ENCODE measurements at places on chromosomes 4 and X. TPM values are rescaled to one million over a fixed set of nuclear protein-coding genes. Genes with fewer than 3 reads are reported as not detected.
A peak's percentile ranks its signal among the peaks of the same experiment; 100 is the strongest.

DNA sequence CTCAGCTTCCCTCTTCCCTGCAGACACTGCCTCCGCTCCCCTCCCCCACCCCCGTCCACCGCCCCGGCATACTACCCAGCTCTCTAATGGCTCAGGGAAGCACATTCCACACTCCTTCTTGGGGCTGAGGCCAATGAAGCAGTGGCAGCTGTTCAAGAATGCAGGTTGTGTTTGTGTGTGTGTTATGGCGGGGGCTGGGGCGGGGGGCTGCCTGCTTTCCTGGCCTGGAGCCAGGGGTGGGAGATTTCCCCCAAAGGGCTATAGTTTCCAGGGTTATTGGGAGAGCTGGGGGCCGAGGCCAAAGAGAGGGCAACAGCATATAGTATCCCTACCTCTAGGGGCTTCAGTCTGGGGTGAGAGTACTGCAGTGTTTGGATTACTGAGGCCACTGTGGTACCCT, 149.4 kb downstream of the EFNB1 start:
- H3K27me3 ChIP-seq = no peaks in the 10 kb centered on the region
- no peak overlapping the region for H3K4me3 ChIP-seq
- H3K27ac ChIP-seq = no peak overlapping the region
- H3K4me1 ChIP-seq = no peaks in the 10 kb centered on the region
- H3K36me3 ChIP-seq = no peaks in the 10 kb centered on the region

Gene ZMAT1
- total RNA-seq = 0.71 TPM

Gene MUC7
- not detected for total RNA-seq

Gene MAMLD1
- total RNA-seq = 1.8 TPM

- H3K27ac ChIP-seq = no peak overlapping the region
- no peaks in the 10 kb centered on the region for H3K27me3 ChIP-seq
- no peak overlapping the region for H3K4me3 ChIP-seq
These were observed 1.3 kb upstream of the ATP10D start for GRCh38 chr4:47483745-47484144.

DNA sequence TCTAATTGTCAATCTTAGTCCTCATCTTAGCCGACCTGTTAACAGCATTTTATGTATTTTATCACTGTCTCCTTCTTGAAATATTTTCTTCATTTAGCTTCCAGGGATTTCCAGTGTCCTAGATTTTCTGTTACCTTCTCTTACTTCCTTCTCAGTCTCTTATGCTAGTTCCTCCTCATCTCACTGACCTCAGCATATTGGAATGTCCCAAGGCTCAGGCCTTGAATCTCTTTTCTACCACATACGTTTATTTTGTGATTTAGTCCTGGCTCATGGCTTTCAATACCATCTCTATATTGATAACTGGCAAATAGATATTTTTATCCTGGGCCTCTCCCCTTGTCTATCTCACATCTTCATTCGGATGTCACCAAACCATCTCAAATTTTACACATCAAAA, 61.1 kb downstream of the IQCM start:
- no peak overlapping the region for H3K27ac ChIP-seq
- no peaks in the 10 kb centered on the region for H3K27me3 ChIP-seq
- DNase-seq = no peak
- no peak overlapping the region for H3K4me3 ChIP-seq
- H3K36me3 ChIP-seq = no peaks in the 10 kb centered on the region

DNA sequence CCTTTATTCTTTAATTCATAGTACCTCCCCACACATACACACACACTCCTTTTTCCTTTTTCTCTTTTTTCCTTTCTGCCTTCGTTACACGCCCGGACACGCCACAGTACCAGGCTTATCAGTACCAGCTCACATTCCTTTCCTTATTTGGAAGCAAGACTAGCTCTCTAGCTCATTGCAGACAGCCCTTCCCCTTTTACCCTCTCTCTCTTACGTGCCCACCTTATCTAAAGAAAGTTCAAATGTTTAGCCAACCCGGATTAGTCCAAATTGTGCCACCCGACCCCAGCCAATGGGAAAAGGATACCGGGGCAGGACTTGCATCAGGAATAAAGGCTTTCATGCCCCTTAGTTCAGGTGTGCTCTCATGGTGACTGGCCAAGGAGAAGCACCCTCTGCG, 194.7 kb upstream of the VCX3A start:
- H3K4me3 ChIP-seq = no peak overlapping the region
- H3K27me3 ChIP-seq = no peaks in the 10 kb centered on the region
- no peaks in the 10 kb centered on the region for H3K36me3 ChIP-seq
- H3K27ac ChIP-seq = no peak overlapping the region

DNA sequence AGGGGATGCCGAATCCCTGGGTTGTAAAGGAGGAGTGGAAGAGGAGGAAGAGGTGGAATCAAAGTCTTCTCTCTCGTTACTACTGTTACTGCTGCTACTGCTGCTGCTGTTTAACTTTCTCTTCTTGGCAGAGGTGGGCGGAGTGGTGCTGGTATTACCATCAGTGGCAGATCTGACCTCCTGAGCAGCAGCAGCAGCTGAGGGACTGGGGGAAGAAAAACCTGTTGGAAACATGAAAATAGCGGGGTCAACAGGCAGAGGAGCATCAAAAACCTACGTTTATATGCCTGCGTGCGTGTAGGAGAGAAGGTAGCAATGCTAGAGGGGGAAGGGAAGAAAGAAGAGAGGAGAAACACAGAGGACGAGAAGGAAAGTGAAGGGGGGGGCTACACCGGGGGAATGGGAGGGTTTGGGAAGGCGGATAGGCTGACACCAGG, 339 bp downstream of the CUL4B start:
- H3K36me3 ChIP-seq = peaks cover 9% of the 10 kb centered on the region
- peak overlapping the region; percentile 68 for H3K4me3 ChIP-seq
- H3K27me3 ChIP-seq = no peaks in the 10 kb centered on the region
- no peak for DNase-seq
- peaks cover 15% of the 10 kb centered on the region for H3K4me1 ChIP-seq

Gene TCEAL9
- total RNA-seq = 3.4 TPM

Gene CXXC4
- total RNA-seq = 0.13 TPM

Gene PROM1
- total RNA-seq = 1.5 TPM

DNA sequence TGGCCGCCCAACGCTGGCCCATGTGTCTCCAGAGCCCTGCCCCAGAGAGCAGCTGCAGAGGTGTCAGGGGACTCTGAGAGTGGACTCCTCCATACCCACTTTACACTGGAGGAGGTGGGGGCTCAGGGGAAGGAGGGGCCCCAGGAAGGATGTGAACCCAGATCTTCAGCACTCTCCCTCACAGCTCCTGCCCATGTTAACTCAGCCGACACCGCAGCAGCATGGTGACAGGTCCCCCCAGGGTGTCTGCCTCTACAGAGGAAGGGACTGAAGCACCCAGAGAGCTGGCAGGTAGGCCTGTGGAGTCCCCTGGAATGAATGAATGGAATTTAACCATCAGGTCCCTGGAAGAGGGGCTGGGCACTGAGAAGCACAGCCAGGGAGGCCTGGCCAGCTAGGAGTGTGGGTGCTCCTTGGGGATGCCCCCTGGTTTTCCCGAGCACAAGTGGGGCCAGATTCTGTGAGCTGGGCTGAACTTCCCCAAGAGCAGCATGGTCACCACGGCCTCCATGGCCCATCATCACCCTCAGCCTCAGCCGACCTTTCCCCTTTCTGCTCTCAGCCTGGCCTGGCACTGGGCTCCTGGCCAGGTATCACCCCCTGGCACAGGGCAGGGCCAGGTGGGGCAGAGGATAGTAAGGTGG, 21.9 kb downstream of the SH3BP2 start:
- no peaks in the 10 kb centered on the region for H3K36me3 ChIP-seq
- H3K27me3 ChIP-seq = no peaks in the 10 kb centered on the region
- no peak for DNase-seq
- H3K4me3 ChIP-seq = no peak overlapping the region
- no peak overlapping the region for H3K27ac ChIP-seq
- H3K4me1 ChIP-seq = peaks cover 46% of the 10 kb centered on the region

- H3K4me1 ChIP-seq = peaks cover 14% of the 10 kb centered on the region
- H3K27me3 ChIP-seq = peaks cover 4% of the 10 kb centered on the region
- peak; percentile 56 for DNase-seq
- peak within 1 kb of the TSS; percentile 59 for H3K4me3 ChIP-seq
- H3K36me3 ChIP-seq = no peaks in the 10 kb centered on the region
- H3K27ac ChIP-seq = no peak within 1 kb of the TSS
These were observed at the start of gene FREM3 for GRCh38 chr4:143700416-143701352. Gene FREM3 (minus strand): TSS chr4:143700675. CDS start chr4:143700675, 0 bp downstream.

DNA sequence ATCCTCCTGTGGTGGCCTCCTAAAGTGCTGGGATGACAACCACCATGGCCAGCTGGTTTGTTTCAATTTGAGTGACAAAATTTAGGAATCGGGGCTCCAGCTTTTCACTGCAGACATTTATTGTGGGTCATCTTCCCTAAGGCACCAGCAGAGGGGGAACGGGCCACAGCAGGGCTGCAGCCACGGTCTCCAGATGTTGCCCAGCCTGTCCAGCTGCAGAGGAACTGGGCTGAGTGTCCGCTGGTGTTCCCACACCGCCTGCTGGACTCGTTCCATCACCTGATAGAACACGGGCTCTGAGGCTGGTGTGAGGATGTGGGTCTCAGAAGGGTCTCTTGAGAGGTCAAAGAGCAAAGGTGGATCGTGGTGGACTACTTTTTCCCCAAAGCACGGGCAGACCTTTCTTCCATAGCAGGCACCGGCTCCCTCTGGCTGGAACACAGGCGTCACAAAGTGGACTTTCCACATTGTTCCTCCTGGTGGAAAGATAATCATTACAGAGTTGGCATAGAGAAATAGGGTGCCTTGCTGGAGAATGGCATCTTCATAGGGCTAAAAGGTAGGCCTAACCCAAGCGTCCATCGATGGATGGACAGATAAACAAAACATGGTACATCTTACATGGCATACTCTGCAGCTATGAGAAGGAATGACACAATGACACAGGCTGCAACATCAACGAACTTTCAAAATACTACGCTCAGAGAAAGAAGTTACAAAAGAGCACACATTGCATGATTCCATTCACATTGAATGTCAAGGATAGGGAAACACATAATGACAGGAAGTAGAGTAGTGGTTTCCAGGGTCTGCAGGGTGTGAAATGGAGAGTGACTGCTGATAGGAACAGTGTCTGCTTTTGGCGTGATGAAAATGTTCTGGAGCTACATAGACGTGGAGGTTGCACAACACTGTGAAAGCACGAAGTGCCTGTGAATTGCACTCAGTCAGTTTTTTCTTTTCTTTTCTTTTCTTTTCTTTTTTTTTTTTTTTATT, 5.9 kb upstream of the ARSD start:
- H3K27ac ChIP-seq = no peak overlapping the region
- no peak for DNase-seq
- H3K27me3 ChIP-seq = no peaks in the 10 kb centered on the region
- H3K4me1 ChIP-seq = no peaks in the 10 kb centered on the region
- H3K4me3 ChIP-seq = no peak overlapping the region
- no peaks in the 10 kb centered on the region for H3K36me3 ChIP-seq

Gene SLC25A5
- total RNA-seq = 52.9 TPM

Gene IRS4
- total RNA-seq = not detected

- H3K27me3 ChIP-seq = no peaks in the 10 kb centered on the region
- no peaks in the 10 kb centered on the region for H3K36me3 ChIP-seq
- H3K4me1 ChIP-seq = no peaks in the 10 kb centered on the region
- DNase-seq = no peak
- H3K4me3 ChIP-seq = no peak overlapping the region
These were observed 504.3 kb upstream of the ZFP42 start for GRCh38 chr4:187491286-187491685.

Gene EVC
- 1.5 TPM for total RNA-seq

DNA sequence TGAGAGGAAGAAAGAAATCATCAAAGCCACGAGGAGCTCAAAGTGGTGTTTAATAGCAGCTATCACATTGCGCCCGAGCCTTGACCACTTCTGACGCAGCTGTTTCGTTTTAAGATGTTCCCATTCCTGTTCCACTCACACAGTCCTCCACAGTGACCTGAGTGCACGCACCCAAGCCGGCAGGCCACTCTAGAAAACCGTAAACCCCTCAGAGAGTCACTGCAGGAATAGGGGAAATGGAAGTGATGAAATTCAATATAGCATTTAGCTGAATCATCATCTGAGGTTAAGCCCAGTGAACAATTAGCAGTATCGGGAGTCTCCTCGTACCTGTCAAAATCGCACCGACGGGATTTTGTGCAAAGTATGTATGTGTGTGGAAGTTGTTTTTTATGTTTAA, 17.9 kb upstream of the HAND2 start:
- no peaks in the 10 kb centered on the region for H3K36me3 ChIP-seq
- H3K4me1 ChIP-seq = no peaks in the 10 kb centered on the region
- no peak overlapping the region for H3K27ac ChIP-seq
- DNase-seq = no peak
- peaks cover 29% of the 10 kb centered on the region for H3K27me3 ChIP-seq
- H3K4me3 ChIP-seq = no peak overlapping the region

- H3K27ac ChIP-seq = no peak overlapping the region
- H3K27me3 ChIP-seq = no peaks in the 10 kb centered on the region
- H3K36me3 ChIP-seq = no peaks in the 10 kb centered on the region
- H3K4me1 ChIP-seq = no peaks in the 10 kb centered on the region
These were observed 216.2 kb upstream of the TECRL start for GRCh38 chr4:64625438-64625837.

DNA sequence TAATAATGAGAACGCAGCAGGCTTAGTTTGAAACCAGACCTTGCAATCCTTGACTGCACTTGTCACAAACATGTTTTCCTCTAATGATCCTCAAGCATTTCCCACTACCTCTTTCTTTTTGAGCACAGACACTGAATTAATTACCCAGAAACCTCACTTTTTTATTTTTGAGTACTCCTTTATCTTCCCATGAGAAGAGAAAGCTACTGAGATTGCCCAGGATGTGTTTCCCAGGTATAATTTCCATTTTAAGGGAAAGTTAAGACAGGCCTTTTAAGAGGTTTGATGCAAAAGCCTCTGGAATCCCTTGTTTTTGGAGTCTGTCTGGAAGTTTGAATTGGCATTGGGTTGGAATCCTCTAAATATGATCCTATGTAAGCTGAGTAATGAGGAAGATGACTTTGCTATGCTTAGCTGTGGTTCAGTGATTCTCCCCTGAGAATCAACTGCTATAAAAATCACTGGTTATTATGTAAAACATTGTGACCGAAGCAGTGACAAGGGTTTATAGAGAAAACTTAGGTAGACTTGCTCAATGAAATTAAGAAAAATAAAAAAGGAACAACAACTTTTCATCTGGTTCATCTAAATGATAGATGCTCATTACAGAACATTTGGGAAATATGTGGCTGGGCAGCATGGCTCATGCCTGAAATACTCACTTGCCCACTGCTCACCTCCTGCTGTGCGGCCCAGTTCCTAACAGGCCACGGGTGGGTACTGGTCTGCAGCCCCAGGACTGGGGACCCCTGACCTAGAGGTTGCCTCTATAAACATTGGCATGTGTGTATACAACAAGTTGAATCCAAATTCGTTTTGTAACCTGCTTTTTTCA, 10.8 kb upstream of the RHOH start:
- no peak overlapping the region for H3K4me3 ChIP-seq
- no peaks in the 10 kb centered on the region for H3K36me3 ChIP-seq
- H3K27ac ChIP-seq = no peak overlapping the region

DNA sequence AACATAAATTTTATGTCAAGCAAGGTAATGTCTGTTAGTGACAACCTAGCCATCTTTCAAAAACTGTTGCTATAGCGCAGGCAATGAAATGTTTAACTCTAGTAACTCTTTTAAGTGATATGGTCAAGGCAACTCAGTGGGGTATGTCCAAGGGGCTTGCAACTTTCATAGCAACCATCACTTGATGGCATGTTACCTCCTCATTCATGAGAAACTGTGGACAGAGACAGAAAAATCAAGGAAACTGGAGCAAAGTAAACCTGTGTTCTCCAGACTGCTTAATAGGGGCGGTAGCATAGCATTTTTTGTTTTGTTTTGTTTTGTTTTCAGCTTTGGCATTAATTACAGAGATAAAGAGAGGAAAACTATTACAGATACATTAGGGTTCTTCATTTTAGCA, 1456.8 kb upstream of the AGA start:
- DNase-seq = no peak
- H3K27me3 ChIP-seq = no peaks in the 10 kb centered on the region
- H3K27ac ChIP-seq = no peak overlapping the region
- H3K4me1 ChIP-seq = no peaks in the 10 kb centered on the region
- H3K36me3 ChIP-seq = no peaks in the 10 kb centered on the region
